Stimulated activated CD4-positive, alpha-beta T cell treated with anti-CD3 and anti-CD28 coated beads, Interleukin-2, amount 100 ng/mL, for 4 hours (primary cell): ENCODE measurements at places on chromosomes 3 and 15.

GRCh38 chr3:101377796-101378195 lies 57.4 kb upstream of the IMPG2 start:
- DNase-seq: no peak

- DNase-seq: no peak
Measured at GRCh38 chr3:77541203-77541922, 501.5 kb downstream of the ROBO2 start.

- DNase-seq: no peak
Measured at GRCh38 chr15:96285305-96285704, 45.2 kb upstream of the NR2F2 start.

DNA sequence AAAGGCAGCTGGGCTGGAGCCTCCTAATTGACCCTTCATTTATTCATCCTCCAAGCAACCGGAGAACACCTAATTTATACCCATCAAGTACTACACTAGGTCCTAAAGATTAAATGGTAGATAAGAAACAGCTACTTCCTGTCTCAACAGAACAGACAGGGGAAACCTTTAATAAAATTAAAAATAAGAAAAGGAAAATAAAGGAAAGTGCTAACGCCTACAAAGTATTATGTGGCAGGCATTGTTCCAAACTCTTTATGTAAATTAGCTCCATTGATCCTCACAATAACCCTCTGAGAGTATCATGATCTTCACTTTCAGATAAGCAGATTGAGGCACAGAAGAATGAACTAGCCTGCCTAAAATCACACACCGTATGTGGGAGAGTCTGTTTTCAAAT lies 139.5 kb downstream of the CNTN6 start:
- no peak for DNase-seq

GRCh38 chr15:55360256-55360655 lies 41.2 kb downstream of the PIGB start:
- no peak for DNase-seq

- DNase-seq: no peak
Measured at GRCh38 chr3:161576714-161577510, 80.3 kb downstream of the OTOL1 start.

GRCh38 chr15:40052604-40053003 lies 13.6 kb upstream of the SRP14 start:
- DNase-seq: no peak

- DNase-seq: no peak
Measured at GRCh38 chr15:29260896-29261295, 8.7 kb downstream of the NSMCE3 start.

- no peak for DNase-seq
Measured at GRCh38 chr3:106140431-106140830, 271.6 kb upstream of the CBLB start.

DNA sequence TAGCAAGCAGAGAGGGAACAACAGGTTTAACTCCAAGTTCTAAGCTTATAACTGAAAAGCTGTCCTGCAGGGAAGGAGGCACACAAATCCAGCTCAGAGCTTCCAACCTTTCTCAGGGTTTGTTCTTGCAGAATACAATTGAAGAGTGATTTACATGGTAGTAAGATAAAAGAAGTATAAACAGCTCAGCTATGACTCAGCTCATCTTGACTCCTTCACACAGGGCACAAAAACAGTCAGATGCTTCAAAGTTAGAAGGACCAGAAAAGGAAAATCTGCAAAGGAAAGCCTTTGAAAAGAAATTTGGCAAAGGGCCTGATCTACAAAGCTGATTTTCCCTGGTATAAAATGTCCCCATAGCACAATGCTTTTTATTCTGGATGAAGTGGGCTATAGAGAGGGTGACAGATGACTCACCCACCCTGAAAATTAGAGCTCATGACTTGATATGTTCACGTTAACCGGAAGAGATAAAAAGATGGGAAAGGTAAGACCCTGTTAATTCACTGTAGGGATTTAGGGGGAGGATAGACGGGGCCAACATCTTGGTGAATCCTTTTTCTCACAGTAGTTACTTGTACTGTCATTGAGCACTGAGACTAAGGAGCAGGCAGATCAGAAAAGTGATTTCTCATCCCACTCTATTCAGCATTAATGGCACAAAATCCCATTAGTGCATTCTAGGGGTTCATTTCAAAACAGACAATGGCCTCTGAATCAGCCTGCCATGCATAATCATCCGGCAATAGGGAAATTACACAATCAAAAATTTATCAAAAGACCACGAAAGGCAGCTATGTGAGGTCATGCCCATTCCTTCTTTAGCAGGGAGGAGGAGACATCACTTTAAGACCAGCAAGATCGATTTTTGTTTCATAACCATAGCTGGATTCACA lies 143.5 kb downstream of the GAP43 start:
- DNase-seq: no peak

DNA sequence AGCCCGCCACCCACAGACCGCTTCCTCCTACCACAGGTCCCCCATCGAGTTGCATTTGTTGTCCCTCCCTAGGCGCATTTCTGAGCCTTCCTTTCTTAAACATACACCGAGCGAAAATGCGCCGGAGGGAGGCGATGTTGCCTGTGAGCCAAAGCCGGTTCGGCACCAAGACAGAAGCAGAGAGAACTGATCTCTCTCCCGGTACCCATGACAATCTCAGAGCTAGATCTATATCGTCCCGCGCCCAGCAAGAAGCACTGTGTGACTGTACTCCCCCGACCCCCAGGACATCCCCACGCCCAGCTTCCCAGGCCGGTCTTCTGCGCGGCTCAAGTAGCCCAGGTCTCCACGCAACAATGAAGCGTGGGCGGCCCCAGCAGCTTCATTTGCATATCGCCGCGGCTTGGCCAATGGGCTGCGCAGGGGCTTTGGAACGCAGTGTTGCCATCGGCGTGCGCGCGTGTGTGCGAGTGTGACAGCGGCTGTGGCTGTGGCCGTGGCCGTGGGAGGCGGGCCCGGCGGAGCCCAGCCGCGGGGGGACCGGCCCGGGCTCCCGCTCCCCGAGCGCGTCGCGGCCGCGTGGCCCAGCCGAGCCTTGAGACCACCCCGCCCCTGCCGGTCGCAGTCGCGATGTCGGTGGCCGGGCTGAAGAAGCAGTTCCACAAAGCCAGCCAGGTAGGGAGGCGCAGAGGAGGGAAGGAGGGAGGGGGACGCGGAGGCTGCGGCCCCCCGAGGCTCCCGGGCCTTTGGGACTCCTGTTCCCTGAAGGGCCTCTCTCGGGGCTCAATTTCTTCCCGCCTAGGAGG lies at the start of gene SH3GL3:
Gene SH3GL3 (plus strand): TSS at position 438 of the 806 bp plus-strand sequence. CDS start 193 bp downstream, at position 631.
- peak; percentile 32 for DNase-seq
